ENCODE measurements at places on chromosomes 2 and 18. TPM values are rescaled to one million over a fixed set of nuclear protein-coding genes. Genes with fewer than 3 reads are reported as not detected.

DNA sequence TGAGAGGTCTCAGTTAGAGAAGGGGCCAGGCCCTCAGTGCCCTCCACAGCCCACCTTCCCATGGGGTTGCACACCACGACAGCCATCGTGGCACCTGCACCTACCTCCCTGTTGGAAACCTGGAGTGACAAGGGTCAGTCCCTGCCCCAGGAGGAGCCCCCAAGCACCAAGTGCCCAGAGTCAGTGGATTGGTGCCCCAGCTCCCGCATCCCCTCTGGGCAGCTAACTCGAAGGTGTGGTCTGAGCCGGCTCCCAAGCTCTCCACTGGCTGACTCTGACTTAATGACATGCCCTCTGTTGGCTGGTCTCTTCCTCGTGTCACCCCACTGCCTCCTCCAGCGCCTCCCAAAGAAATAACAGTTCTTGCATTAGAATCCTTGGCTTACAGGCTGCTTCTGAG is 116.4 kb downstream of the NDUFA10 start:
- DNase-seq, result no peak

- DNase-seq, result no peak
Measured at GRCh38 chr2:222736301-222736700, 64.8 kb downstream of the MOGAT1 start.

GRCh38 chr2:24492421-24493279 is 1.6 kb downstream of the NCOA1 start:
- DNase-seq, result peak; percentile 8

DNA sequence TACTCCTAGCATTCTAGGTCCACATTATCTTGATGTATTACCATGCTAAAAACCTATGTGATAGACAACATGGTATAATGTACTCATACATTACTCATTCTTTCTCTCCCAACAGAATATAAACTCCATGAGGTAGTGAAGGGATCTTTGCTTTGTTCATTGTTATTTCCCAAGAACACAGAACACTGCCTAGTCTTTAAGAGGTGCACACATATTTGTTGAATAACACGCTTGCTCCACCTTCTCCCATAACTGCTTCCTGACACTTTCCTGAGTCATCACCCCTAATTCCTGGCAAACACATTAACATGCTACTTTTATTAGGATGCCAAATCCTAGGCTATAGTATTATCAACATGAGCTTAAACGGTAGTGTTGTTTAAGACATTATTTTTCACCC is 41.3 kb downstream of the REV1 start:
- no peak for DNase-seq

DNA sequence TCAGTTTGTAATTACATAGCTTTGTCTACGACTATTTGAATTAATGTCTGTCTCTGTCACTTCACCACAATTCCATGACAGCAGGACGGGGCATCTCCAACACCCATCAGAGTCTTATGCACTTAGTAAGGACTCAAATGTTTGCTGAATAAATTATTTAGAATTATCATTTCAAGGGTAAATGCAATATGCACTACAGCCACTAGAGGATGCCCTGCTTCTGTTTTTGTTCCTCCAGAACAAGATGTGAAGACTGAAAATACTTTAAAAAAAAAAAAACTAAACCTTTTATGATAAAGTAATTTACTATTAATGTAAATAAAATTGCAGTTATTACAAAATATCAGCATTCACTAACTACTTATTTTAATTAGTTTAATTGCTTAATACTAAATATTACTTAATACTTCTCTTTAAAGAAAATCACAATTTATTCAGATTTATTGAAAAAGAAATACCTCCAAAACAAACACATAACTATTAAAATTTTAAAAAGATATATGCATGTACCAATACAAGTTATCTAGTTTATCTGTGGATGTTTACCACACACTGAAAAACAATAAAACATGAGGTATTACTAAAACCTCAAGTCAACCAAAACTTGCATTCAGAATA is 3.2 kb downstream of the PIGN start:
- peak; percentile 54 for DNase-seq

- DNase-seq, result no peak
Measured at GRCh38 chr2:53848062-53848461, 11.7 kb downstream of the GPR75 start.

GRCh38 chr2:72951303-72952095 is 34.2 kb downstream of the EMX1 start:
- DNase-seq, result no peak

DNA sequence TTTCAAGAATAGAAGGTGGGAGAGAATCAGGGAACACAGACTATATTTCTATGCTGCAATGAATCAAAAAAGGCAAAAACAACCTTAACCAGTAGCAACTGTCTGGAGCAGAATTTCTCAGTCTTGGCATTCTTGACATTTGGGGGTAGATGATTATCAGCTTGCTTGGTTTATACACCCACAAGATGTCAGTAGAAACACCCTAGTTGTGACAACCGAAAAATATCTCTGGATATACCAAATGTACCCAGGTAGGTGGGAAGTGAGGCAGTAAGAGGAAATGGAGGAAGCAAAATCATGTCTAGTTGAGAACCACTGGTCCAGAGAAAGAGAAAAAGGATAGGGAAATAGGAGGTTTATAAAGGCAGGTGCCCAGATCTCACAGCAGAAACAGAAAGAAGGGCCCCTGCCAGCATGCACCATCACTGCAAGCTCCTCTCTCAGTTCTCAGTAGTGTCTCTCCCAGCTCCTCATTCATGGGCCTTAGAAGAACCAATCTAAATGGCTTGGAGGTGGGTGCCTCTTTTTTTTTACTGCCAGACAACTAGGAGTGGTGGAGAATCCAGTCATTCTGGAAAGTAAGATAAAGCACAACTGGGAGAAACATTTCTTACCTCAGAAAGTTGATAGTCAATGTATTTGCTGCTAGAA is 50.4 kb downstream of the MBD2 start:
- no peak for DNase-seq

- DNase-seq, result no peak
Measured at GRCh38 chr2:27752551-27753237, 18.8 kb upstream of the MRPL33 start.

DNA sequence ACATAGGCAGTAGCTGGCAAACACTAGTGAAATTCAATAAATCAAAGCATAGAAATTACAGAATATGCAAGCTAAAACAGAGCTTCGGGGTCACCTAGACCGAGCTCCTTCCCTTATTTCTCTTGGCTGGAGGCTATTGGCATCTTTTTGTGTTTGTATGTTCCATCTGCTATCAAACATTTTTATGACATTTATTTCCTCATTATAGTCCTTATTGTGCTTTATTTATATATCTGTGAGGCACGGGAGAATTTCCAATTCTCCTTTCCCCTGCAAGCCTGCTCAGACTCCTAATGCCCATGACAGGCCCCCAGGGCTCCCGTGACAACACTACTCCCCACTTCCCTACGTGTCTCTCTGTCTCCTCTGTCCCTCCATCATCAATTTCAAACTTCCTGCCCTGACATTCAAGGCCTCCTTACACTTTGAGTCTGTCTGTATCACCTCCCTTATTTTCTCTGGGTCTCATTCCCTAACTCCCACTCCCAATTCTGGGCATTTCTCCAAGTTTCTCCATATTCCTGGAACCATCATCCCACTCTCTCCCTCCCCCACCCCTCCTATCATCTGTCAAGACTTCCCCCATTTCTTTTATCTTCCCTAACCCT is 316.9 kb downstream of the OSR1 start:
- no peak for DNase-seq

- DNase-seq, result no peak
Measured at GRCh38 chr18:27966881-27967280, 210.0 kb downstream of the CDH2 start.

DNA sequence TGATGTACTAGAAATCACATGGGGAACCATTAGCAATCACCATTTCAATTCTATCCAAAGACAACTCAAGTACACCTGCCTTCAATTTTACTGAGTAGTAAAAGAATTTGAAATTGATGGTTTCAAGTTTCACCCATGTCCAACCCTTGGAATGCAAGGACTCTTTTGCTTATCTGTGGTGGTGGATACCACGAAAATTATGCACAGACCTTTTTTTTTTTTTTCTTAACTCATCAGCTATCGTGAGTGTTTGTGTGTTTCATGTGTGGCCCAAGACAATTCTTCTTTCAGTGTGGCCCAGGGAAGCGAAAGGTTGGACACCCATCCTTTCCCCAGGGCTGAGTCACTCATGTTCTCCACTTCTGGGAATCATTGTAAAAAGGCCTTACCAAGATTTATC is 23.1 kb downstream of the ID2 start:
- DNase-seq, result no peak

DNA sequence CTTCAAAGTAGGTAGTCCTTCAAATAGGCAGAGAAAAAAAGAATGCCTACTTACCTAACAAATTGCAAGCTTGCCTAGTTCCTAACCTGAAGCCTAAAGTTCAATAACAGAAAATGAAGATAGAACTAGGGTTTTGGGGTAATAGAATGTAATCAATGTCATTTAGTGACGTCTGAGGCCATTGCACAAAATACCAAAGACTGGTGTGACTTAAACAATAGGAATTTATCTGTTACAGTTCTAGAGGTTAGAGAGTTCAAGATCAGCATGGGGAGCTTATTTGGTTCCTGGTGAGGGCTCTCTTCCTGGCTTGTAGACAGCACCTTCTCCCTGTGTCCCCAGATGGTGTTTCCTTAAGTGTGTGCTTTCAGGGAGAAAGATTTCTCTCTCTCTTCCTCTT is 4.7 kb upstream of the NPC1 start:
- no peak for DNase-seq

Gene NEB
- total RNA-seq, result 1.2 TPM

Gene SIGLEC15
- total RNA-seq, result 1.3 TPM

Gene EML6
- 0.40 TPM for total RNA-seq

Gene KIF1A
- total RNA-seq, result 0.24 TPM

Gene OSR1
- not detected for total RNA-seq

Gene CYRIA
- total RNA-seq, result 7.9 TPM

Gene CAPN13
- total RNA-seq, result not detected

Gene TMEFF2
- not detected for total RNA-seq

Gene ST8SIA5
- total RNA-seq, result not detected
